ENCODE measurements at places on chromosomes 4 and X.

DNA sequence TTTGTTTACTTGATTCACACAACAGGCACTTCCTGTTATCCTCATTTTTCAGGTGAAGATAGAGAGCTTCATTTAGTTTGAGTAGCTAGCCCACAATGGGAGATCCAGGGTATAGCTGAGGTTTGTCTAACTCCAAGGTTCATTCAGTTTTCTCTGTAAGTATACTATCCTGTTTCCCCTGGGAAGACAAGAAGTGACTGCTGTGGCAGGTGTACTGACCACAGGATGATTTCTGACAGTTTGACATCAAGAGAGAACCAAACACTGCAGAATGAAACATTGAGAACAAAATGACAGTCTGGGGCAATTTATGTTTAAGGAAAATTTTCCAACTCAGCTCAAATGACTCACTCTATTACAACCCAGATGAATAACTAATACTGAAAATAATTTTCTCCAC is 958.0 kb downstream of the STPG2 start:
- DNase-seq = no peak

DNA sequence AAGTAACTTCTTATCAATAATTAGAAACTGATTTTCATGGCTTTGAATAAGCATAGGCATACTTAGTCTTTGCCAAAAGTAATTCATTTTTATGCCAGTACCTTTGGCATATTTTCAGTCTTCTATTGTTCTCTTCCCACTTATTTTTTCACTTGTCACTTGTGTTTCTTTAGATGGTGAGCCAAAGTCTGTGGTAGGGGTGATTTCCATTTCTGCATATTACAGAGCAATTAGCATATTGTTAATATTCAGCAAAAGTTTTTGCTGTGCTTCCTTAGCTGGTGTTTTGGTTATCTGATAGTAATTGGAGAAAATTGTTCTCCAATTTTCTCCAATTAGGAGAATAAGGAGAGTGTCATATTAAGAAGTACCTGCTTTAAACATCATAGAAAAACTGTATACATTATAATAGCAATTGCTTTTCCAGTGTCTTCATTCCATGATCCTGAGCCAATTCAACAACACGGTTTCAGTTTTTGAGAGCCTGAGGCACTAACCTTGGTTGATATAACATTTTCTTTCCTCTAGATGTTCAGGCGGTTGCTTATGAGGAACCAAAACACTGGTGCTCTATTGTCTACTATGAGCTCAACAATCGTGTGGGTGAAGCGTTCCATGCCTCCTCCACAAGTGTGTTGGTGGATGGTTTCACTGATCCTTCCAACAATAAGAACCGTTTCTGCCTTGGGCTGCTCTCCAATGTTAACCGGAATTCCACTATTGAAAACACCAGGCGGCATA is 64.7 kb downstream of the SMAD1 start:
- DNase-seq = no peak

- no peak for DNase-seq
Observed at GRCh38 chr4:156923525-156923924, 48.1 kb downstream of the PDGFC start.

DNA sequence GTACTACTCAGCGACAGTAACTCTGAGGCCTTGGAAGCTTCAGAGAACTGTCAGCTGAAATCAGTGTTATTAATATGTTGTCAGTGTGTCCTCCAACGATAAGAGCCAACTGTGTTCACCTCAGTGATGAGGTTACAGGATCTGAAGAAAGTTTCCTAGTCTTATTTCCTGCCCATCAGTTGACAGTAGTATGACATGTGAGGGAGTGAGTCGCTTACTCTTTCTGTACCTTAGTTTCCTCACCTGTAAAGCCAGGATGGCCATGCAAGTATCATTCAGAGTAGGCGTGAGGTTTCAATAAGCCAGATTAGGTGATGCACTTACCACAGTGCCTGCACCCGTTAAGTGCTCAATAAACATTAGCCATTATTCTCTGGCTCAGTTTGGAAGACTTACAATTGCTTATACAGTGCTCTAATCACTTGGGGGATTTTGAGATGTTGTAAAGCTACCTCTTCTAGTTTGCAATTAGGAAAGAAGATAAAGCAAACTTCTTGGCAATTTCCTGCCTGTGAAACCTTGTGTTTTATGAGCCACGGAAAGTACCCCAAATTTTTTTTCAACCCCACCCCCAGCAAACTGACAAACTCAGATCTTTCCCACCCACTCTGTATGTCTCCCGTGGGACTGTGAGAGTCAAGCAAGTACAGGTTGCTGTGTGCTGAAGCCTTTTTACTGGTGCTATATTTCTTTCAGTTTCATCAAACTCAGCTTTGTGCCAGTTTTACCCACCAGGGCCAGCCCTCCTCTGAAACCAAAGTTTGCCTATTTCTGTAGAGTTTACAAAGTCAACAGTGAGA is 62.2 kb downstream of the ANXA3 start:
- no peak for DNase-seq

DNA sequence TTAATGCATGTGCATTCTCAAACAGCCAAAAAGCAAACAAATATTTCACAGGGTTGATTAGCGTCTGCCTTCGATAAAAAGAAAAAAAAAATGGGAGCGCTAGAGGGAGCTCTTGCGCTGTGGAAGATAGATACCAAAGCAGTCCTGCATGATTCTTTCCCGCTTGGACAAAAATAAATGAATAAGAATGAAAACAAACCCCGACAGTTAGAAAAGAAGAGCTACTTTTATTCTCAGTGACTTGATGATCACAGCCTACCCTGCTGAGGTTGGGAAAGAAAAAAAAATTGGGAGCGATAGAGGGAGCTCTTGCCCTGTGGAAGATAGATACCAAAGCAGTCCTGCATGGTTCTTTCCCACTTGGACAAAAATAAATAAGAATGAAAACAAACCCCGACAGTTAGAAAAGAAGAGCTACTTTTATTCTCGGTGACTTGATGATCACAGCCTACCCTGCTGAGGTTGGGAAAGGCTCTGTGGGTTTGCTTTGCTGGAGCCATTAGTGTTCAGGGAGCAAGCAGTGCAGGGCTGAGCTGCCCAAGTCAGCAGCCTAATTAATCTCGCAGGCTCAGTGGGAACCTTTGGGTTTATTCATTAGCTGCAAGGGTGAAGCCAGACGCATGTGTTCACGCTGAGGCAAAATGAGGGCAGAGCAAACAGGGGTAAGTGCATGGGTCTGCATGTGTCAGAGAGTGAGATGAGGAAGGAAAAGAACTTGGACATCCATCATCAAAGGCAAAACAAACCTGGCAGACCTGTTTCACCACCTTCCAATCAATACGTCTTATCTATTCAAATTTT is 249.3 kb upstream of the PRKX start:
- no peak for DNase-seq

DNA sequence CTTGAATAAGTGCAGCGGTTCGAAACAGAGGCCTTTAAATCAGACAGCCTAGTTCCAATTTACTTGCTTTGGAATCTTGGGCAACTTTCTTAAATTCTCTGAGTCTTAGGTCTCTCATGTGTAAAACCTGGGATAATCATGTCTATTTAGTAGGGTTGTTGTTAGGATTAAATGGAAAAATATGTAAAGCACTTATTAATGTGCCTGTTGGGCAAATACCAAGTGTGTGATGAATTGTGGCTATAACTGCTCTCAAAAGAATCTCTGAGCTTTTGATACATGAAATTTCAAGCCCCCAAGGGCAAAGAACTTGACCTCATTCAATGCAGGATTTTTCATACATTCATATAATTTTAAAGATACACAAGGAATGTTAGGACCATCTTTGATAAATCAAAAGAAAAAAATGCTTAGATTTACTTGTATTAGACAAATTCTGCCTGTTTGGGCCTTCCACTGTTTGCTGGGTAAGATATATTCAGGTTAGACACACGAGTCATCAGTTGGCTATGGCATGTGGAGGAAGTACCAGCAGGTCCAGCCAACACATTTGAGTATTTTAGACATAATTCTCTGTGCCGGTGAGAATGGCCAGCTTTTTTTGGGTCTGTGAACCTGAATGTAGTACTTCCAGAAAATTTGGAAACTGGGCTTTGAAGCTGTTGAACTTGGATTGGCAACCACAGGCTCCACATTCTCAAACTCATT is 241.4 kb upstream of the CNKSR2 start:
- no peak for DNase-seq

- peak; percentile 67 for DNase-seq
Observed at GRCh38 chrX:71107762-71108360, 1.3 kb upstream of the CXorf65 start.

GRCh38 chr4:1495416-1496115 is 89.3 kb upstream of the NKX1-1 start:
- DNase-seq = no peak

DNA sequence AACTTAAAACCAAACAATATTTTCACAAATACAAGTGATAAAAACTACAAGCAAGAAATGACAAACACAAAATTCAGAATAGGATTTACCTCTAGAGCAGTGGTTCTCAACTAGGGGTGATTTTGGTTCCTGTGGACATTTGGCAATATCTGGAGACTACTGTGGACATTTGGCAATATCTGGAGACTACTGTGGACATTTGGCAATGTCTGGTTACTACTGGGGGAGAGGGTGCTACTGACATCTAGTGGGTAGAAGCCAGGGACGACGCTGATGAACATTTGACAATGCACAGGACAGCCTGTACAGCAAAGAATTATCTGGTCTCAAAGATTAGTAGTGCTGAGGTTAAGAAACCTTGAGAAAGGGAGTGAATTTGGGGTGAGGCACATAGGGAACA is 169.8 kb downstream of the CLCN4 start:
- DNase-seq = no peak

- DNase-seq = no peak
Observed at GRCh38 chrX:51860679-51861078, 32.7 kb upstream of the MAGED1 start.

DNA sequence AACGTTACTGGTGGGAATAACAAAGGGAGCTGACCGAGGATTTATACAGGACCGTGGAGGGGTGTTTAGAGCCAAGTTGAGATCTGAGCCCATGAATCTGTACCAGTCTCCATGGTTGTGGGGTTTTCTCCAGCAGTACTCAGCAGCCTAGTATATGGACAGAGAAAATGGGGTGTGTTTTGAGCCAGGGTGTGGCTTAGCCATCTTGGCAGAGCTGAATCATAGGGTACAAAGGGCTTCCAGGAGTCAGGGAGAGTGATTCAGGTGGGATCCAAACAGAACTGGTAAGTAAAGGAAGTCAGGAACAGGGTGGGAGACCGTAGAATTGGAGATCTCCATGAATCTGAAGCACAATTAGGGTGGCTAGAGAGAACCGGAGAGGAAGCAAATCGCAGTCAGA is 7.4 kb upstream of the HPRT1 start:
- no peak for DNase-seq

DNA sequence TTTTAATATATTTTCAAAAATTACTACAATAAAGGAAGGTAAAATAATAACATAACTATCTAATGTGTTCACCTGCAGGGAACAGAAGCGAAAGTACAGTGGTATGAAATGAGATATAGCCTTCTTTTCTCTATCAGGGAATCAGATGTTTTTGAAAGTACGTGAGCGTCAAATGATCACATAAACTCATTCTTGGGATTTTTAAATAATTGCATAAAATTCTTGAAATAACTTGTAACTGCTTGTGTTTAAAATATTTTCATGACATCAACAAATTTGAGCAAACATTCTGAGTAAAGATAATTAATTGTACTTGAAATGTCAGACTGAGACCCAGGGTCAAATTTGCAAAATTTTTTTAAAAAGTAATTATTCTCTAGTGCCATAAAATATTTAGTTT is 193.5 kb upstream of the NEIL3 start:
- DNase-seq = no peak

DNA sequence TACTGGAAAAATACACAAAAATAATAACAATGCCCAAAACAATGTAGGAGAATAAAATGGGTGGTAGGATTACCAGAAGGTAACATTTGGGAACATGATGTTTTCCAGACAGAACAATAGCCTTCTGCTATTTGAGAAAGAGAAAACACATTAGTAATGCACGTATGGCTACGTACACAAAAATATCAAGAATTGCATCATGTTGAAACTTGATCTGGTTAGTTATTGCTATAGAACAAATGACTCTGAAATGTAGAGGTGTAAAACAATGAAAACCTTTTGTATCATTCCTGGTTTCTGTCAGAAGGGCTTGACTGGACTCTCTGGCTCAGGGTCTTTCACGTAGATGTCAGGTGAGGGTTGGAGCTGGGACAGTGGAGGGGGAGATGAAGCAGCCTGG is 1040.0 kb downstream of the FAT4 start:
- DNase-seq = no peak

DNA sequence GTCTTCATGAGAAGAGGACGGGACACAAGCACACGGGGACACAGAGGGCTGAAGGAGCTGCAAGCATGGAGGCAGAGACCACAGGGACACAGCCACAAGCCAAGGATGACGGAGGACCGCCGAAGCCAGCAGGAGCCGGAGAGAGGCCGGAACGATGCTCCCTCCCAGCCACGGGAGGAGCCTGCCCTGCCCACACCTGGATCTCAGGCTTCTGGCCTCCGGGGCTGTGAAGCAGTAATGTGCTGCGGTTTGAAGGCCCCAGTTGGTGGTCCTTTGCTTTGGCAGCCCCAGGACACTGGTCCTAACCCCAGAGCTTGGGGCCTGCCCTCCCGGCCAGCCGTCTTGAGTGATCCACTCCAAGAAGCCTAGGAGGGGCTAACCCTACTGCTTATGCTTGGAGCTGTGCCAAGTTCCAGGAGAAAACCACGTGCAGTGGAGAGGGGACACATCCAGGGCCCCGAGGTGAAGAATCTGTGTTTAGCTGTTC is 85.9 kb downstream of the HMX1 start:
- no peak for DNase-seq

DNA sequence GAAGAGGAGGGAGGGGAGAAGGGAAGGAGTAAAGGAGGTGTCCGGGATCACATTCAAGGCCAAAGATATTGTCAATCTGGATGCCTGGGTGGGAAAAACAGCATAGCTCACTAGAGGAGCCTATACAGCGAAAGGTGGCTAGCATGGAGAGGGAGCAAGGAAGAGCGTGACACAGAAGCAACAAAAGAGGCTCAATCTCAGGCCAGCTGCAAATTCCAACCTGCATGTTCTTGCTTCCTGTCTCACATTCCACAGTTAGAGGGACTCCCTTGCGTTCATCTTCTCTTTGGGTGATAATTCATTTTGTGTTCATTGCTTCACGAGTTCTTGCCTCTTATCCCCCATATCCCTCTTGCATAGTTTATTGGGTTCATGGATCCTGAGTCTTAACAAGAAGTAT is 3.0 kb upstream of the CLNK start:
- DNase-seq = no peak

DNA sequence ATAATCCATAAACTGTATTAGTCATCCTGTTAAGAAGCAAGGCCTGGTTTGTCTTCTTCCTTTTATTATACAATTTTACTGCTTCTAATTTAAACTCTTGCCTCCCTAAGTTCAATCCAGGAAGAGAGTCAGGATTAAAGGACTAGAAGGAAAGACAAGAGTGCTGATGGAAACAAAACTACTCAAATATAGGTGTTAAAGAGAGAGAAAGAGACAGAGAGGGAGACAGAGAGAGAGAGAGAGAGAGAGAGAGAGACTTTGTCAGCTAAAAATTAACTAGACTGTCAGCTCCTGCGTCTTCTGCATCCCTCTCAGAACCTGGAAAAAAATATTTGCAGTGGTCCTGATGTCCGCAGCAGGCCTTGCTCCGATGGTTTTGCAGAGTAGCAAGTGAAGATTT is 13.5 kb upstream of the FGG start:
- no peak for DNase-seq

GRCh38 chr4:142781114-142781513 is 65.0 kb downstream of the INPP4B start:
- no peak for DNase-seq
